Pulmonary artery endothelial cell (primary cell): ENCODE measurements at places on chromosomes 1 and 21. TPM values are rescaled to one million over a fixed set of nuclear protein-coding genes. Genes with fewer than 3 reads are reported as not detected.

Gene DMBX1
- total RNA-seq = not detected in 2 replicates

Gene ANKRD65
- total RNA-seq = 0.07 and 0.14 TPM in 2 replicates

Gene PLD5
- not detected in 2 replicates for total RNA-seq

GRCh38 chr1:9809100-9809510 lies 14.7 kb downstream of the CLSTN1 start:
- no peak for DNase-seq

- no peak for DNase-seq
Measured at GRCh38 chr1:209688746-209689234, 13.6 kb downstream of the G0S2 start.
